ENCODE measurements at places on chromosomes 7 and 10.

- H3K36me3 ChIP-seq: no peaks in the 10 kb centered on the region
- no peaks in the 10 kb centered on the region for H3K27me3 ChIP-seq
- no peak overlapping the region for H3K27ac ChIP-seq
- H3K4me1 ChIP-seq: no peaks in the 10 kb centered on the region
- H3K4me3 ChIP-seq: no peak overlapping the region
Observed at GRCh38 chr10:28494420-28494819, 38.5 kb upstream of the WAC start.

- H3K27ac ChIP-seq: no peak overlapping the region
- H3K27me3 ChIP-seq: no peaks in the 10 kb centered on the region
- no peak overlapping the region for H3K4me3 ChIP-seq
- no peak for DNase-seq
- H3K36me3 ChIP-seq: no peaks in the 10 kb centered on the region
Observed at GRCh38 chr10:90621577-90621976, 236.3 kb downstream of the HTR7 start.

- H3K36me3 ChIP-seq: no peaks in the 10 kb centered on the region
- no peak overlapping the region for H3K27ac ChIP-seq
- H3K4me1 ChIP-seq: no peaks in the 10 kb centered on the region
Observed at GRCh38 chr7:137287651-137288258, 55.8 kb downstream of the PTN start.

- peaks cover 25% of the 10 kb centered on the region for H3K4me1 ChIP-seq
- no peaks in the 10 kb centered on the region for H3K36me3 ChIP-seq
- DNase-seq: no peak
- H3K27ac ChIP-seq: peak overlapping the region; percentile 63
- H3K4me3 ChIP-seq: no peak overlapping the region
Observed at GRCh38 chr10:44065788-44066526, 318.9 kb downstream of the CXCL12 start.

- no peak overlapping the region for H3K4me3 ChIP-seq
- H3K4me1 ChIP-seq: no peaks in the 10 kb centered on the region
- no peak for DNase-seq
- H3K36me3 ChIP-seq: no peaks in the 10 kb centered on the region
Observed at GRCh38 chr10:9625304-9625703, 1392.4 kb upstream of the CELF2 start.

DNA sequence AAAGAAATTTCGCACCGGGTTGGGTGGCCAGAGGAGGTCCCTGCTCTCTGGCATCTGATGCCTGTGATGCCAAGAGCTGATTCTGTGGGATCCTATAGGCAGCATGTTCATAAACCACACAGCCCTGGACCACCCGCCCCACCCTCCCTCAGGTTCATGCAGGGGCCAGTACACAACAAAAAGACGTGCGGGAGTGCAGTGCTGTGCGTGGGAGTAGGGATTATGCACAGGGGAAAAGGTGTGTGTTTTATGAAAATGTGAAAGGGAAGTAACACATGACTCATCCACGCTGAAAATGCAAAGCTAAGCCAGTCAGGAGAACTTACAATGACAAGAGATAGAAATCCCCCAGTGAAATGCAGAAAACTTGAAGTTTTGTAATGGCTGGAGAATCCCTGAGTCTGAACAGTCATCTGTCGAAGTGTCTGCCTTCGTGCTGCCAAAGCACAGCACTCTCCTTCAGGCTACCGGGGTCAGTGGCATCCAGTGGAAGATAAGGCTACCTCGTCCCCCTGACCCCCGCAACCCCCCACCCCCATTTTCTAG is 1.1 kb downstream of the KIAA1217 start:
- no peak for DNase-seq
- peak overlapping the region; percentile 71 for H3K4me3 ChIP-seq
- no peaks in the 10 kb centered on the region for H3K36me3 ChIP-seq

- no peak overlapping the region for H3K4me3 ChIP-seq
- DNase-seq: no peak
- H3K36me3 ChIP-seq: no peaks in the 10 kb centered on the region
Observed at GRCh38 chr10:21385536-21385935, 139.9 kb downstream of the SKIDA1 start.

- no peaks in the 10 kb centered on the region for H3K27me3 ChIP-seq
- H3K4me1 ChIP-seq: no peaks in the 10 kb centered on the region
- DNase-seq: no peak
- H3K4me3 ChIP-seq: no peak overlapping the region
- H3K27ac ChIP-seq: no peak overlapping the region
- peaks cover 31% of the 10 kb centered on the region for H3K36me3 ChIP-seq
Observed at GRCh38 chr7:108499566-108499965, 26.4 kb downstream of the PNPLA8 start.

DNA sequence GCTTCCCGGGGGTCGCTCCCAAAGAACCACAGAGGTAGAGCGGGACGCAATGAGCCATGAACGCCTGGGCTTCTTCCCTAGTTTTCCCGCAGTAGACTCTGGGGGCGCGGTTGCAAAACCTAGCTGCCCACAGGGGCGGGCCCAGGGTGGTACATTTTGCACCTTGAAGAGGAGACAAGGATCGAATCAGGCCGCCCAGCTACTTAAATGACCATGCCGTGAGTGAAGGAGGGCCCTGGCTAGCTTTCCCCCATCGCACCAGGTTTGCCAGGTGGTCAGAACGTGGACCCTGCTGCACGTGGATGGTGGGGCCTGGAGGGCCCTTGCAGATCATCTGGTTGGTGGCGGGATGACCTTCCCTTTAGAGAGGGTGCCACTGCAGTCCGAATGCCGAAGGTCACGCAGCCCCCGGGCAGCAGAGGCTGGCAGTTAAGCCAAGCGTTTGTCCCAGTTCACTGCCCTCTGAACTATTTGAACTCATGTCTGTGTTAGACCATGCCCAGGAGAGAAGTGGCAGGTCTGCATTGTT is 604 bp upstream of the SHTN1 start:
- no peak for DNase-seq
- H3K27me3 ChIP-seq: no peaks in the 10 kb centered on the region
- H3K4me3 ChIP-seq: peak overlapping the region; percentile 97
- no peaks in the 10 kb centered on the region for H3K36me3 ChIP-seq

- no peak overlapping the region for H3K27ac ChIP-seq
- H3K4me1 ChIP-seq: no peaks in the 10 kb centered on the region
- H3K27me3 ChIP-seq: no peaks in the 10 kb centered on the region
- H3K4me3 ChIP-seq: no peak overlapping the region
Observed at GRCh38 chr7:34497153-34497777, 160.8 kb upstream of the NPSR1 start.

DNA sequence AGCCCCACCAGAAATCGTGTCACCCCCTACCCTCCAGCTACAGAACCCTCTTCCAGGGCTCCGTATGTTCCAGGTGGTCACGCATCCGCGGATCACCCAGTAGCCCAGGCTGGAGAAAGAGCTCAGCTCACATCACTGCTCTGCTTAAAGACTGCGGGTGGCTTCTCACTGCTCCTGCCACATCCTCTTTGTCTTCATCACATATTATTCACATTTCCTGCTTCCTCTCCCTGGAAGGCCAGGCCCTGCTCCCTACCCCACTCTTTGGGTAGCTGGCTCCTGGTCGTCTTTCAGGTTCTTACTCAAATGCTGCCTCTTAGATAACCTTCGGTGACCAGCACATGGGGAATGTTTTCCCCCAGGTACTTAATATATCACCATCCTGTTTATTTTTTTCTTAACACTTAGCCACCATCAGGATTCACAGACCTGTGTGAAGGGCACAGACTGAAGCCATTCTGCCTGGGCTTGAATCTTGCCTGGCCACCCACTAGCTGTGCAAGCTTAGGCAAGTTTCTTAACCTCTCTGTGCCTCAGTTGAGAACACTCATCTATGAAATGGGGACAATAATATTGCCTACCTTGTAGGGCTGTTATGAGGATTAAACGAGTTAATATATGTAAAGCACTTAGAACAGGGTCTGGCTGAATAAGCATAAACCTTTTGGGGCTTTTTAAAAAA is 307.8 kb downstream of the PRPF18 start:
- H3K27me3 ChIP-seq: no peaks in the 10 kb centered on the region
- no peaks in the 10 kb centered on the region for H3K4me1 ChIP-seq

DNA sequence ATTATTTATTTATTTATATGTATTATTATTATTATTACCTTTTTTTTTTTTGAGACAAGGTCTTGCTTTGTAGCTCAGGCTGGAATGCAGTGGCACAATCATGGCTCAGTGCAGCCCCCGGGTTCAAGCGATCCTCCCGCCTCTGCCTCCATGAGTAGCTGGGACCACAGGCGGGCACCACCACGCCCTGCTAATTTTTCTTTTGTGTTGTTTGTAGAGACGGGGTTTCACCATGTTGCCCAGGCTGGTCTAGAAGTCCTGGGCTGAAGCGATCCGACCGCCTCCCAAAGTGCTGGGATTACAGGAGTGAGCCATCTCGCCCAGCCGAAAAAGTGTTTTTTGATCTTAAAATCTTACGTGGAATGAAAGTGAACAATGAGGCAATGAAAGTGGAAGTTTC is 79.4 kb upstream of the C1GALT1 start:
- H3K36me3 ChIP-seq: no peaks in the 10 kb centered on the region
- H3K4me3 ChIP-seq: peak overlapping the region; percentile 24
- no peaks in the 10 kb centered on the region for H3K4me1 ChIP-seq
- H3K27ac ChIP-seq: no peak overlapping the region

DNA sequence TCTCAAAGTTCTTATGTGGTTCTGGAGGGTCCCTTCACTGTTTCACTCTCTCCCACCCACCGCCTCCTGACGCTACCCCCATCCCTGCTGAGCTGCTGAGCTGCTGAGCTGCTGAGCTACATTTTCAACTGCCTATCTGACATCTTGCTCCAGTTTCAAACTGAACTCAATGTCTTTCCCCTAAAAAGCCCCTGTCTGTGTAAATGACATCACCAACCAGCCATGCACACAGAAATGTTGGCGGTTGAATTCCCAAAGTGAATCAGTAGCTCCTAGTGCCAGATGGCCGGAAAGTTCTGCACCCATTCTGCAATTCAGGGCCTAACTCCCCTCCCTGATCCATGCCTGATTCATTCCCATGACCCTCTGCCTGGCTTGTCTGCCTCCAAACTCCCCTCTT is 71.2 kb downstream of the WNT2 start:
- H3K36me3 ChIP-seq: no peaks in the 10 kb centered on the region
- no peak for DNase-seq
- no peaks in the 10 kb centered on the region for H3K27me3 ChIP-seq
- no peaks in the 10 kb centered on the region for H3K4me1 ChIP-seq
- no peak overlapping the region for H3K27ac ChIP-seq
- H3K4me3 ChIP-seq: no peak overlapping the region

DNA sequence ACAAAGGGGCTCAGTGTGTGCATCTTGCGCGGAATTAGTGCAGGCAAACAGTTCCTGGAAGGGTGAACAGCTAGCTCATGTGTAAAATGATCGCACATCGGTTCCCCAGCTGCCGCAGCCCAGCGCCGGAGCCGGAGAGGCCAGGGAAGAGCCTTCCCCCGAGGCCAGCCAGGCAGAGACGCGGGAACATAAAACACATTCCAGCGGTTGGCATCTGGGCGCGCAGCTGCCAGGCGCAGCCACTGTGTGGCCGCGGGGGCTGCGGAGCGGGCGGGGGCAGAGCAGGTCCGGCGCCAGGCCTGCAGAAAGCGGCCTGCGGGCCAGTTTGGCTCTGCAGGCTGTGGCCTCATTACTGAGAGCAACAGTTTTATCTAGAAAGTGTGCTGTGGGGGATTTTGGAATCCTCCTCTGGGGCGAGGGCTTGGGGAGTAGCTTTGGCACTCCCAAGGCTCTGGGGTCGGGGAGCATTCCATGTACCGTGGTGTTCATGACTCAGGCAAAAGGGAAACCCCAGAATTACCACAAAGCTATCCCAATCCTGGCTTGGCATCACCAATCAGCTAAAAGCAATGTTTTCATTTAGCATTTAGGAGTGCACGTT is 74.3 kb downstream of the SAMD9 start:
- H3K27ac ChIP-seq: no peak overlapping the region
- H3K4me3 ChIP-seq: peak overlapping the region; percentile 47
- no peak for DNase-seq
- H3K27me3 ChIP-seq: no peaks in the 10 kb centered on the region

- H3K27ac ChIP-seq: no peak overlapping the region
- no peak overlapping the region for H3K4me3 ChIP-seq
- no peaks in the 10 kb centered on the region for H3K36me3 ChIP-seq
- no peaks in the 10 kb centered on the region for H3K27me3 ChIP-seq
- no peak for DNase-seq
- no peaks in the 10 kb centered on the region for H3K4me1 ChIP-seq
Observed at GRCh38 chr10:78359640-78360091, 326.0 kb downstream of the RPS24 start.

- H3K27me3 ChIP-seq: no peaks in the 10 kb centered on the region
- no peaks in the 10 kb centered on the region for H3K36me3 ChIP-seq
- no peak for DNase-seq
- H3K27ac ChIP-seq: no peak overlapping the region
- no peak overlapping the region for H3K4me3 ChIP-seq
Observed at GRCh38 chr7:131889572-131890150, 333.2 kb upstream of the PODXL start.

GRCh38 chr10:30430544-30431298 is 3.3 kb upstream of the MAP3K8 start:
- no peaks in the 10 kb centered on the region for H3K36me3 ChIP-seq
- H3K27me3 ChIP-seq: no peaks in the 10 kb centered on the region
- no peaks in the 10 kb centered on the region for H3K4me1 ChIP-seq
- DNase-seq: no peak
- H3K27ac ChIP-seq: peak overlapping the region; percentile 99
- H3K4me3 ChIP-seq: no peak overlapping the region

- no peak for DNase-seq
- no peaks in the 10 kb centered on the region for H3K27me3 ChIP-seq
- no peaks in the 10 kb centered on the region for H3K4me1 ChIP-seq
- H3K36me3 ChIP-seq: no peaks in the 10 kb centered on the region
- no peak overlapping the region for H3K4me3 ChIP-seq
Observed at GRCh38 chr10:21138769-21139340, 241.7 kb upstream of the NEBL start.

- no peak overlapping the region for H3K4me3 ChIP-seq
- H3K4me1 ChIP-seq: no peaks in the 10 kb centered on the region
- H3K36me3 ChIP-seq: no peaks in the 10 kb centered on the region
- H3K27ac ChIP-seq: no peak overlapping the region
Observed at GRCh38 chr10:6713716-6714115, 133.6 kb upstream of the PRKCQ start.

DNA sequence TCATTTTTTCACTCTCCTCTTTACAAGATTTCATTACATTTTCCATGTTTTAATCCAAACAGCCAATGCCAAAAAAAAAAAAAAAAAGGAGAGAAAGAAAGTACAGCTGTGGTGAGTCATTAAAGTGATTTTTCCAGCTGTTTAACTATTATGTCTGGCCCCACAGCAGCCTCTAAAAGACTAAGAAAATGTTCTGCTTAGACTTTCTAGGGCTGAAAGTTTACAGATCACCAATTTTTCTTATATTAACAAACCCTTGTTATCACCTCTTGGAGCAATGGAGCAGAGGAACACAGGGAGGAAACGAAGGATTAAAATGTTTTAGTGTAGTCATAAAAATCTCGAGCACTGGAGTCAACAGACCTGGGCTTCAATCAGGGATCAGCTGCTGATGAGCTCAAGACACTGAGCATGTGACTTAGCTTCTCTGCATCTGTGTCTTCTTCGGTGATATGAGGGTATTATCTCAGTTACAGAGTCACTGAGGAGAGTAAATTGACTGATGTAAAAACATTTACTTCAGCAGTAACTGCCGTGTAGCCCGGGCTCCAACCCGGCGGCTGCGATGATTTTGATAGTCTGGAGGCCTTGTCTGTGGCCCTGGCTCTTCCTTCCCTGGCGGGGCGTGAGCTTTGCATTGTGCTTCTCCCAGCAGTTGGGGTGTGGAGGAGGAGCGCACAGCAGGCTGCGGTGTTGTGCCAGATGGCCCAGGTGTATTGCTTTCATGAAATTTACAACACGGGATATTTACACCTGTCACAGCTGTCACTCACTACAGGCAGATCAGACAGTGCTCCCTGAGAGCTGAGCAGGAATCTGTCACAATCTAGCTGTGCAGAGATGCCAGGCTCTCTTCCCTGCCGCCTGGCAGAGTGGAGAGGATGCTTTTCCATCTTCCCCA is 298.3 kb upstream of the FZD8 start:
- H3K36me3 ChIP-seq: no peaks in the 10 kb centered on the region
- no peak for DNase-seq
- no peaks in the 10 kb centered on the region for H3K27me3 ChIP-seq
- H3K4me1 ChIP-seq: no peaks in the 10 kb centered on the region
- peak overlapping the region; percentile 23 for H3K27ac ChIP-seq

All from ascending aorta (tissue), 2 donors.